ENCODE measurements at places on chromosomes 4 and X.

DNA sequence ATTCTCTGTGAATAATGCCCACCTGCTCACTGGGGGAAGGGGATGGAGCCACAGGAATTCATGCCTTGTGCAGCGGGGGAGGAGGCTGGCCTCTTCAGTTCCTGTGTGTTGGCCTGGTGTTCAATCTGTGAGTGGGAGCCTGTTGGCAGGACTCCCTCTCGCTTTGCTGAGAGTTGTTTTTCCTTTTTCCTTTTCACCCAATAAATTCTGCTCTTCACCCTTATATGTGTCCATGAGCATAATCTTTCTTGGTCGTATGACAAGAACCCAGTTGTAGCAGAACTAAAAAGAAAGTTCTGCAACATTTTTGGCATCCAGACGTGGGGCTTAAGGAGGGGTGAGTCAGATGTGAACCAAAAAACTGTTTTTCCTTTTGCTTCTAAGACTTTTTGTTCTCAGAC is 235.2 kb upstream of the HDX start:
- DNase-seq, result no peak

- DNase-seq, result no peak
Observed at GRCh38 chrX:68997511-68997910, 167.7 kb downstream of the PJA1 start.

- DNase-seq, result no peak
Observed at GRCh38 chr4:84920617-84921016, 45.9 kb downstream of the WDFY3 start.

DNA sequence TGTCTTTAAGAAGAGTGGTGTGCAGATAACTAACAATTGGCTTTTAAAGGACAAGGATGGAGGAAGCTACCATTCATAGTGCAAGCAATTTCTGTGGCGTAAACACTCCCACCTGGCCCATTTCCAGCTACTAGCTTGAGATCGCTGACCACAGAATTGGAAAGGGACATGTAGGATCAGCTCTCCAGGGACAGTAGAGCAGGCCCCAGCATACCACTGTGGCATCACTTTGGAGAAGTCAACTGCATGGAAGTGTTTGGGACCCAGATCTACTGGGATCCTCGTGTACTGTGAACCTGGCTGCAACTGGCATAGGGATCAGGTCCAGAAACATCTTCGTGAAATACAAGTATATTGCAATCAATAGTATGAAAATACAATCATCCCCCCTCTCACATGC is 515.0 kb downstream of the INPP4B start:
- DNase-seq, result no peak

GRCh38 chrX:1658071-1658491 is 43.2 kb downstream of the ASMT start:
- peak; percentile 43 for DNase-seq

DNA sequence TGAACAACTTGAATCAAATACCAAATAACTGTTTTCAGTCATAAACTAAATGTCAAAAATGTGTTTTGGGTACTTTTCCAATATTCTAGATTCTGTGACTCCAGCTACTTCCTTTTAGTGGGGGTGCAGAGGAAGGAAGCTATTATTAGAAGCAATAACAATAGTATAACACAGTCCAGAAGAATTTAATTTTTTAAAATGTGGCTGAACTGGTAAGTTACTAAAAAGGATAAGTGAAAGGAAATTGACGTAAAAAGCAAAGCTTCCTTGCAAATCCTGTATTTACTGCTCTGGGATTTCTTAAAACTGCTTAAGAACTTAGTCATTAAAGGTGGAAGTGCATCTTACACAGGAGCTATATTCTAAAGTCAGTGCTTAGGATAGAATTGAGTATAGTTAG is 53.2 kb downstream of the MOSPD2 start:
- no peak for DNase-seq

- DNase-seq, result no peak
Observed at GRCh38 chrX:141760761-141761160, 62.2 kb upstream of the SPANXD start.

DNA sequence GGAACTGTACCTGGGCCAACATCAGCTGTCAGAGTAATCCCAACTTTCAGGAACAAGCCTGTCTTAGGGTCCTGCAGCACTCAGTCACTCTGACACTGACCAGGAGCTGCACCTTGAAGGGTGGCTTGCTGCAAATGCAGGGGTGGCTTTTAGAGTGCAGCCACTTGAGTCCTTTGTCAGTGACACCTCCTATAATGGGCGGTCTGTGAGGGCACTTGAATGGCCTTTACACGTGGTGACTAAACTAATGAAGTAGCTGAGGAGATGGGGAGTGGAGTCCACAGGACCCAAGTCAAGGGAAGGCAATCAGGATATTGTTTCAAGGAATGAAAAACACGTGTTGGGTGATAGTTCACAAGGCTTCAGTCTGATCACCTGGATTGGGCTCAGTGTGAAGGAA is 11.1 kb upstream of the LNX1 start:
- no peak for DNase-seq

- DNase-seq, result no peak
Observed at GRCh38 chr4:158812543-158812942, 43.7 kb downstream of the FNIP2 start.

DNA sequence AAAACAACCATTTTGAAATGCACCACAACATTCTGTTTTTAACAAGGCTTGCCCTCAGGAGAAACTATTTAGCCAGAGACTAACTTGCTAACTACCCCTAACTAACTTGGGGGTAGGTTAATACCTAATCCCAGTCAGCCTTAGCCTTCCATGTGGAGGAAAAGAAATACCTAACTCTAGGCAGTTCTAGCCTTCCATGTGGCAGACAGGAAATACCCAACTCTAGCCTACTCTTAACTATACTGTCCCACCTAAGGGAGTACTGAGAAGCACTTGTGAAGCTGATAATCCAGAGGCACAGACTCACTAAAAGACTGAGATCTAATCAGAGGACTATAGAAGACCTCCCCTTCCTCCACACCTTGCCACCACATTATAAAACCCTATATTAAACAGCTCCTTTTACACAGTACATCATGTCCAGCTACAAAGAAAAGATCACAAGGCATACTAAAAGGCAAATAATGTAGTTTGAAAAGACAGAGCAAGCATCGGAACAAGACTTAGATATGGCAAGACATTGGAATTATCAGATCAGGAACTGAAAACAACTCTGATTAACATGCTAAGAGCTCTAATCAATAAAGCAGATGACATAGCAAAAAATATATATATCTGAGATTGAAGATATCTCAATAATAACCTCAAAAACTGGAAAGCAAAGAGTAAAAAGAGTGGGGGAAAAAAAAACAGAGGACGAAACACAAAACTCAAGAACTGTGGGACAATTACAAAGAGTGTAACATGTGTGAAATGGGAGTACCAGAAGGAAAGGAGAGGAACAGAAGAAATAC is 52.2 kb downstream of the FRYL start:
- no peak for DNase-seq

GRCh38 chr4:30754021-30754420 is 33.9 kb downstream of the PCDH7 start:
- no peak for DNase-seq

- DNase-seq, result no peak
Observed at GRCh38 chrX:149643496-149643895, 11.9 kb upstream of the TMEM185A start.

GRCh38 chrX:24838629-24839028 is 144.9 kb downstream of the POLA1 start:
- no peak for DNase-seq

Data from nephron progenitor cell (in vitro differentiated cells).